Psoas muscle (tissue), 8 donors: ENCODE measurements at places on chromosomes 13 and 19.

DNA sequence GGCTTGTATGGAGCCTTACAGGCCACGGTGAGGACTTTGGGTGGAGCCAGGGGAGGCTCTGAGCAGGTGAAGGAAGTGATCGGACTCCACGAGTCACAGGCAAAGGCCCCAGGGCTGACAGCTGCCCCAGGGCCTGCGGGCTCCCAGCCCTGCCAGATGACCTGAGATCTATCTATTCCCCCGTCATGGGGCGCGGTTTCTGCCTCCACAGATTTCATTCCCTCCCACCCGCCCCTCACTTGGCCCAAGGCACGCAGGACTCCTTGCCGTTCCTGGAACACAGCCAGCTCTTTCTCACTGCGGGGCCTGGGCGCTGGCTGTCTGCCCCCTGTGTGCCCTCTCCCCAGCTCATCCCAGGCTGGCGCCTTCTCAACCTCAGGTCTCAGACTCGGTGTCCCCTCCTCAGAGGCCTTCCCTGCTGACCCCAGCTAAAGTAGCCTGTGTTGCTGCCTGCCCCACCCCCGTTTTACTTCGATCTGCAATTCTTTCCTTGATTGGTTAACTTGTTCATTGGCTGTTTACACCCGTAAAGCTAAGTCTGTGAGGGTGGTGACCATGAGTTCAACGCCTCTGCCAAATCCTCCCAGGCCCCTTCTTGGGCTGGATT is 13.9 kb upstream of the PAK4 start:
- DNase-seq, result no peak

DNA sequence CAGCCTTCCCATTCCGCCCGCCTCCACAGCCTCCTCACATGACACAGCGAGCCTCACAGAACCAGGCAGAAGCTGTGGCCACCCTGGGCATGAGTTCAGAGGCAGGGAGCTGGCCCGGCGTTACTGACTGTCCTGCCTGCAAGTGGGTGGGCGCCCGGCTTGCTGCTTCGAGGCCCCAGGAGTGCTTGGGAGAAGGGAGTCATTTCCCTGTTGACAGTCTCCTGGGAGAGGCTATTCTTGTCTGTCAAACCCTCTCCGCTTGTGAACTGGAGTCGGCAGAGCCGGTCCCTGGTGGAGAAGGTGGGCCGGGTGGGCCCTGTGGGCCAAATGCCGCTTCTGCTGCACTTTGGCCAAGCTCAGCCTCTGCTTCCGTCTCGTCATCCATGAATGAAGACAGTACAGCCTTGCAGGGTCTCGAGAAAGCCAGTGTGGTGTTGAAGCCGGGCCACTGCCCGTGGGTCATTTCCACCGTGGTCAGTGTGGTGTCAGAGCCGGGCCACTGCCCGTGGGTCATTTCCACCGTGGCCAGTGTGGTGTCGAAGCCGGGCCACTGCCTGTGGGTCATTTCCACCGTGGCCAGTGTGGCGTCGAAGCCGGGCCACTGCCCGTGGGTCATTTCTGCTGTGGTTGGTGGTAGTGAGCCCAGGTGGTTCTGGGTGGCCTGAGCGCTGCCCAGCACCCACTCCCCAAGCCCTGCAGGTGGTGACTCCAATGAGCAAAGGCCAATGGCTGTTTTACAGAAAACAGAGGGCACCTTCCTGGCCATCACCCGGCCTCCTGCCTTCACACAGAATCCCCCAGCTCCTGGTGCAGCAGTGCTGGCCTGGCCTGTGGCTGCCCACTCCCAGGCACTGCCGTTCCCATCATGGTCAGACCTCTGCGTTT is 13.5 kb upstream of the F7 start:
- peak; percentile 45 for DNase-seq

DNA sequence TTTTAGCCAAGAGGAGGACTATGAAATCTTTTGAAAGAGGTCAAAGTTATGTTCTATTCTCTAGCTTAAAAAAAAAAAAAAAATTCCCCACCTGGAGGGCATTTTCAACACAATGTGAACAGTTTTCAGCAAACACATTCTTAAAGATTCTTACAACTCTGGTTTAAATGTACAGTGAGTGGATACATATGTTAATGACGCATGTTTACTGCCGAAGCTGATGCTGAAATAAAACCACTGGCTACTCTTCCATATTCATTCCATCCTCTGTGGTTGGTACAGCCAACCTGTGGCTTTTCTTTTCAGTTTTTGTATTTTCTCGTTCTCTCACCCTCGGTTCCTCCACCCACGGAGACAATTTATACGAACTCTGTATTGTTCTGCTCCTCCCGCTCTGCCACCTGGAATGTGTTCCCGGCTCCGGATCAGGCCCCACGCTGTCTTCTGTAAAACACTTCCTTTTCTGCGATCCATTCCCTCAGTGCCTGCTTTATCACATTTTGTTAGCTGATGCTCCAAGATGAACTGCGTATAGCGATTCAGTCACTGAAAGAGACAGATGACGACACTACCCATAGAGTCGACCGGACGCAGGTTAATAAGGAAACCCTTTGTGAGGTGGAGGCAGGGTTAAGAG is 466.4 kb upstream of the ARGLU1 start:
- DNase-seq, result no peak

GRCh38 chr13:41200126-41200525 is 5.8 kb upstream of the KBTBD7 start:
- DNase-seq, result no peak

- peak; percentile 87 for DNase-seq
Measured at GRCh38 chr19:48325265-48325910, at the start of gene EMP3. Gene EMP3, plus strand, starts transcription at chr19:48325552. Its CDS starts 1,293 bp downstream, at chr19:48326845.

GRCh38 chr13:79289571-79289970 is 116.5 kb downstream of the RBM26 start:
- no peak for DNase-seq

DNA sequence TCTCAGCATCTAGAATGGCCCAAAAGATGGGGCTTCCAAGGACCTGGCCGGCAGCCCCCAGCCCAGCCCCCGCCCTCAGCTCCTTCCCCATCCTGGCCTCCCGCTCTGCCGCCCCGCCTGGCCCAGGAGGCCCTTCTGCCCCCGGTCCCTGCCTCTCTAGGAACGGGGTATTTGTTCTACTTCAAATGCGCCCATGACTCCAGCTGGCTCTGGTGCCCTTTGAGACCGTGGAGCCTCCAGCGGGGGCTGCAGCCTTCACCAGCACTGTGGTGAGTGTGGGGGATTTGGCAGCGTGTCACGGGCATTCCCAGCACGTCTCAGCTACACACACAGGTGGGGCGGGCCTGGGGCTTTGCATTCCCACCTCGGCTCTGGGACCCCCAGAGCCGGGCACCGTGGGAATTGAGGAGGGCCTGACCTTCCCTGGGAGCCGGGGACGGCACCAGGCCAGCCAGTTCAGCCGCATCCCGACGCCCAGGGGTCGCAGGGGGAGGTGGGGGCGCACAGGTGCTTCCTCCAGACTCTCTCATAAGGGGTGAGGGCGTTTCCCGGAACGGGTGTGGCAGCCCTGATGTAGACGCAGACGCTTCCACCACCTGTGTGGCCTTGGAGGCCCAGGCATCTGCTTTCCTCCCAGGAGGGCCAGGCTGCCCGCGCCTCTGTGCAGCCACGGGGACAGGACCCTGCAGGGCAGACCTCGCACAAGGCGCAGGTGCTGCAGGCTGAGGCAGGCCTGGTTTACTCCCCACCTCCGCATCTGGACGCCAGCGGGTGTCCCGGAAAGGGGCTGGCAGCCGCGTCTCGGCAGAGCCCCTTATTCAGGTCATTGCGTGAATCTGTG is 947 bp downstream of the ATP4B start:
- DNase-seq, result no peak

DNA sequence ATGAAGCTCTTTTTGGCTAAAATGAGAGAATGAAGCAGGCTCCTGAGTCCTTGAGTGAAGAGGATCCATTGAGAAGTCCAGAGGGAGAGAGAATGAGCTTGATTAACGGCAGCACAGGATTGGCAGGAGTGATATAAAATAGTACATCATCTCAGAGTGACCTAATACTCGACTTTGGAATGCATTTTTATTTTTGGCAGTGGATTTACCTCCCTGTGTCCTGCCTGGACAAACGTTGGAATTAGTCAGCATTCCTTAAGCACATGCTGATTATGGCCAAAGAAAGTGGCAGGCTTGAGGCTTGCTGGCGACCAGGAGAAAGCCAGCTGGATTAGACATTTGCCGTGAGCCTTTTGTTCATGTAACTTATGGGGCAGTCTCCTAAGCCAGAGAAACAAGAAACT is 22.9 kb downstream of the LRCH1 start:
- DNase-seq, result no peak

- DNase-seq, result no peak
Measured at GRCh38 chr13:99617474-99618255, 116.4 kb downstream of the TM9SF2 start.

- DNase-seq, result no peak
Measured at GRCh38 chr19:39154629-39155100, 29.1 kb downstream of the PAK4 start.

- DNase-seq, result no peak
Measured at GRCh38 chr19:46731007-46731501, 14.1 kb upstream of the PRKD2 start.

GRCh38 chr19:47002106-47002766 is 17.4 kb upstream of the NPAS1 start:
- DNase-seq, result no peak

- DNase-seq, result no peak
Measured at GRCh38 chr19:53624771-53625545, 6.8 kb upstream of the DPRX start.

GRCh38 chr13:50690006-50690405 is 153.5 kb downstream of the DLEU7 start:
- DNase-seq, result no peak

GRCh38 chr13:95382916-95383315 is 81.7 kb upstream of the ABCC4 start:
- no peak for DNase-seq

DNA sequence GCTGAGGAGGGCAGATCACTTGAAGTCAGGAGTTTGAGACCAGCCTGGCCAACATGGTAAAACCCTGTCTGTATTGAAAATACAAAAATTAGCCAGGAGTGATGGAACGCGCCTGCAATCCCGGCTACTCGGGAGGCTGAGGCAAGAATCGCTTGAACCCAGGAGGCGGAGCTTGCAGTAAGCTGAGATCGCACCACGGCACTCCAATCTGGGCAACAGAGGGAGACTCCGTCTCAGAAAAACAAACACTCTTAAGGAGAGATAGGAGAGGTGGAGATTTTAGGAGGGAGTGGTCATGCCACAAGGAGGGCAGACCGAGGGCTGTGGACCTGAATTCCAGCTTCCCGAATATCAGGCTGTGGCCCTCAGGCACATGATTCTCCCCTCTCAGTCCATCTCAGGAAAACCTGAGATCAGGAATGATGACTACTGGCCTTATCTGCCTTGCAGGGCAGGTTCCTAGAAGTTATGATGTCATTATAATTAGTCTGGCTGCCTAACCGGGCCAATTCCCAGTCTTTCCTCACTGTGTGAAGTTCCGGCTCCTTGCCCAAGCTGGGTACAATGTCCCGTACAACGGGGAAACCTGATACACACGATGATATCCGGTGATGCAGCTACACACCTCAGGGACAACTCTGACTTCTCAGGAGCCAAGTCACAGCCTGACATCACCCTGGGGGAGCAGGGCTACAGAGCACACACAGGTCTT is 2.5 kb downstream of the SLC35E1 start:
- no peak for DNase-seq

DNA sequence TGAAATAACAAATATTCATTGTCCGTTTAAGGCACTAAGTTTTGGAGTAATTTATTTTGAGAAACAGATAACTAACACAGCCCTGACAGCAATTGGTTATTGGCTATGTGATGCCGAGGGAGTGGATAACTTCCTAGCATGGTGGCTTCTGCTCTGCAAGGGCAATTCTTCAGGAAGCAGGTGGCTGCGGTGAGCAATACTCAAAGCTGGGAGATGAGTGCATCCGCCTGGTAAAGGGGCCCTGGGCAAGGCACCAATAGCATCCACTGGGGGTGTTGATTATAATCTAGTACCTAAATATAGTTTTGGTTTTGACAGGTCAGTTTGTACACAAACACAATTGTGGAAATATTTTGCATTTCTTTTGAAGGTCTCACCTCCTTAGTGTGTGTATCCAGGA is 41.0 kb downstream of the CCDC70 start:
- DNase-seq, result no peak

- no peak for DNase-seq
Measured at GRCh38 chr19:7961920-7962626, 18.6 kb upstream of the TIMM44 start.
